ENCODE measurements at places on chromosomes 11 and 22.
A peak's percentile ranks its signal among the peaks of the same experiment; 100 is the strongest.

DNA sequence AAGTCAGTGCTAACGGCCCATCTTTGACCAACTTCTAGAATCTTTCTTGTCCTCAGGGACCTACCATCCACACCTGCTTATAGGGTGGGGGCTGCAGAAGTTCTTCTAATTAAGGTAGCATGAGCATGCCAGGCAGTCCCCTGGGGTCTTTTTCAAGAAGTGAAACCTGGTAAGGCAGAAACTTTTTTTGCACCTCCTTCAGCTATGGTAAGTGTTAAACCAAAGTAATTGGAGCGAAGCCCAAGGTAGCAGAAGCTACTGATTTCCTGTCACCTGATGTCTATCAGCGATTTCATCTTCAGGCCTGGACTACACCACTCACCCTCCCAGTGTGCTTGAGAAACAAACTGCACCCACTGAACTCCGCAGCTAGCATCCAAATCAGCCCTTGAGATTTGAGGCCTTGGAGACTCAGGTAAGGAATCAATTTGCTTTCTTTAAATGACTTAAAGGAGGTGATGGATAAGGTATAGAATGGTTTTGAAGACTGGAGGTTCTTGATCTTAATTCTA is at the start of gene MS4A1:
Gene MS4A1, plus strand, starts transcription at position 317 of the 512 bp plus-strand sequence. CDS start 6,528 bp downstream, outside the sequence.
- no peak for DNase-seq

- no peak for DNase-seq
Observed at GRCh38 chr11:130890039-130890745, 26.1 kb downstream of the SNX19 start.

DNA sequence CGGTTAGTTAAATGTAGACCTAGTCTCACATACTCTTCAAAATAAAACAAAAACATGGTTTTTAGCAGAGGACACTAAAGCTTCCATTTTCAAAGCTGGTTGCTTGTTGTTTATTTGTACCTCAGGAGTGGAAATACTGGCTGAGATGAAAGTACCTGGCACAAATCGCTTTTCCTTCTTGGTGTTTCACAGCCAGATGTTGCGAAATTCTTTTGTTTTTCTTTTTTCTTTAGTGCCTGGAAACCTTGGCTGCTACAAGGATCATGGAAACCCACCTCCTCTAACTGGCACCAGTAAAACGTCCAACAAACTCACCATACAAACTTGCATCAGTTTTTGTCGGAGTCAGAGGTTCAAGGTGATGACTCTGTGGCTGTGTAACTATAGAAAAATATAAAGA is 48.3 kb downstream of the KREMEN1 start:
- DNase-seq, result no peak

DNA sequence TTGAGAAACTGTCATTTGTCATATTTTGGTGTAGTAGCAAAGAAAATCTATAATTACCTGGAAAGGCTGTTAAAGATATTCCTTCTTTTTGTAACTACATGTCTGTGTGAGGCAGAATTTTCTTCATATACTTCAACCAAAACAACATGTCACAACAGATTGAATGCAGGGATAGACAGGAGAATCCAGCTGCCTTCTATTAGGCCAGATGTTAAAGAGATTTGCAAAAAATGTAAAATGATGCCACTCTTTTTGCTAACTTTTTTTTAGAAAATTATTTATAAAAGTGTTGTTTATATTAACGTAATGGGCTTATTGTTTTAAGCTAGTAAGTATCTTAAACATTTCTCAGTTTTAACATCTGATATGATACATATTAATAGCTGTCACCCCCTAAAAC is 12.7 kb downstream of the DGKZ start:
- DNase-seq, result no peak

GRCh38 chr11:19730373-19730772 is 17.7 kb downstream of the NAV2 start:
- no peak for DNase-seq

DNA sequence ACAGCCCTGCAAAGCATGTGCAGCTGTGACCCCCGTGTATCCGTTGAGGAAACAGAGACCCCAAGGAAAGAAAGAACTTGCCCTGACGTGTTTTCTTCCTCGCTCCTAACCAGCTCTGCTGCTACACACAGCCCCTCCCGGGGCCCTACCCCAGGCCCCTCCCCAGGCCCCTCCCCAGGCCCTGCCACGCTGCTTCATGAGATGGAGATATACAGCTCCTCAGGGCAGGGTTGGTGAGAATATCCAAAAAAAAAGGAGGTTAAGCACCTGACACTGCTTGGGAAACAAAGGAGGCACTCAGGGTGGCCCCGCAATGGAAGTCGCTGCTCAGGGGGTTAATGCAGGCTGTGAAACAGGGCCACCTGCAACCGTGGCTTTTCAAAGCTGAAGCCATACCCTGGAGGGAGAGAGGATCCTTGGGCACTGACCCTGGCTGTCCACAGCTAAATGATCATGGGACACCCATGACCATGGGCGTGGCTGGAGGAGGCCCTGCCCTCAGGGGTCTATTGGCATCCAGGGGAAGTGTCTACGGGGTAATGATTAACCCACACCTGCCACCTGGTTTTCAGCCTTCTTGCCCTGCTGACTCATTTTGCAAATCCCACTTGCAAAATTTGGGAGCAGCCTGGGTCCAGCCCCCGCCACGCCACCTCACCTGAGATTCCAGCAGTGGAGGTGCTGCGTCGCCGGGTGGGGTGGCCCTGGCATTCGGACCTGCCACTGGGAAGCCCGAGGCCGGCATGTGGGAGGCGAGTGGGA is 112.1 kb upstream of the ANO1 start:
- DNase-seq, result no peak

DNA sequence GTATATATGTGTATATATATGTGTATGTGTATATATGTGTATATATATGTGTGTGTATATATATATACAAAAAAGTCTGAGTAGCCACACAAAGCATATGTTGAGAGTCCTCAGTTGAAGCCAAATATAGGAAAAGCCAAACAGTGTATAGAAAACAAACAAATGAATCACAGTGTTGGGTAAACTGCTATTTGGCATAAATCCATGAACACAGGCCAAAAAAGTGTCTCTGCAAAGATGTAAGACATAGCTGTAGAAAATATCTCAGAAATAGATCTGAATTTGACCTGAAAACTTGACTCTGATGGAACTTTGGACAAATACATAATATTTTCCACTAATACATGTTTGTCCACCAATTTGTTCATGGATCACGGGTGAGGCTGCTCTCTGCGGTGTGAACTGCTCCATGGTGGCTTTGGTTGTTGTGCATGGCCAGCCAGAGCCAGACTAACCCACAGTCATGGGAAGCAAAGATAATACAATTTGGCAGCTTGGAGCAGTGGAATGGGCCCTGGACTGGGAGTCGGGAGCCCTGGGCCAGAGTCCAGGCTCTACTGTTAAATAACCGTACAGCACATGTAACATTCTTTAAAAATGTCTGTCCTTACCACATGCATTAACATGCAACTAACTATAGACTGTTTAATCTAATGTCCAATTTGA is 76.9 kb upstream of the EED start:
- peak; percentile 17 for DNase-seq

GRCh38 chr11:65378208-65378927 is 4.1 kb downstream of the SLC25A45 start:
- DNase-seq, result no peak

GRCh38 chr11:64893194-64894069 is 15.0 kb upstream of the EHD1 start:
- no peak for DNase-seq

DNA sequence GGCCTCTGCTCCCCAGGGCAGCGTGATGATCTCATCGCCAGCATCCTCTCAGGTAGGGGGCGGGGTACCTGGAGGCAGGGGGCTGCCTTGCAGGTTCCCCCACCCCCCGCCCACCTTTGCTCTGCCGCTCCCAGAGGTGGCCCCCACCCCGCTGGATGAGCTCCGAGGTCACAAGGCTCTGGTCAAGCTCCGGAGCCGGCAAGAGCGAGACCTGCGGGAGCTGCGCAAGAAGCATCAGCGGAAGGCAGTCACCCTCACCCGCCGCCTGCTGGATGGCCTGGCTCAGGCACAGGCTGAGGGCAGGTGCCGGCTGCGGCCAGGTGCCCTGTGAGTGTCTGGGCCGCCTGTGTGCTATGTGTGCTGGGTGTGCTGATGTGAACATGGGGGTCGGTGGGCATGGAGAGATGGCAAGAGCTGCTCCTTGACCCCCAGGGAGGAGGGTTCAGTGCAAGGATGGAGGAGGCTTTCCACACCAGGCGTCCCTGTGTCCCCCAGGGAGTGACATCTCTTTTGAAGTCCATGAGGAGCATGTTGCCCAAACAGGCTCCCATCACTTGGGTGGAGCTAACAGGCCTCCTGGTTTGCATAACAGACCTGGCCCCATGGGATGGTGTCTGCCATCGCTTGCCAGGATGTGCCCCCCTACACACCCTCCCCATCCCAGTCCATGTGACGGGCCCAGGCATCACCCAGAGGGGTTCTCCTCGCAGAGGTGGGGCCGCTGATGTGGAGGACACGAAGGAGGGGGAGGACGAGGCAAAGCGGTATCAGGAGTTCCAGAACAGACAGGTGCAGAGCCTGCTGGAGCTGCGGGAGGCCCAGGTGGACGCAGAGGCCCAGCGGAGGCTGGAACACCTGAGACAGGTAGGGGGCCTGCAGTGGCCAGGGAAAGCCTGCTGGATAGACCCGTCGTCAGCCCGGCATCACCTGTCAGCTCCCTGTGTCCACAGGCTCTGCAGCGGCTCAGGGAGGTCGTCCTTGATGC is 14.1 kb downstream of the PLCB3 start:
- no peak for DNase-seq

DNA sequence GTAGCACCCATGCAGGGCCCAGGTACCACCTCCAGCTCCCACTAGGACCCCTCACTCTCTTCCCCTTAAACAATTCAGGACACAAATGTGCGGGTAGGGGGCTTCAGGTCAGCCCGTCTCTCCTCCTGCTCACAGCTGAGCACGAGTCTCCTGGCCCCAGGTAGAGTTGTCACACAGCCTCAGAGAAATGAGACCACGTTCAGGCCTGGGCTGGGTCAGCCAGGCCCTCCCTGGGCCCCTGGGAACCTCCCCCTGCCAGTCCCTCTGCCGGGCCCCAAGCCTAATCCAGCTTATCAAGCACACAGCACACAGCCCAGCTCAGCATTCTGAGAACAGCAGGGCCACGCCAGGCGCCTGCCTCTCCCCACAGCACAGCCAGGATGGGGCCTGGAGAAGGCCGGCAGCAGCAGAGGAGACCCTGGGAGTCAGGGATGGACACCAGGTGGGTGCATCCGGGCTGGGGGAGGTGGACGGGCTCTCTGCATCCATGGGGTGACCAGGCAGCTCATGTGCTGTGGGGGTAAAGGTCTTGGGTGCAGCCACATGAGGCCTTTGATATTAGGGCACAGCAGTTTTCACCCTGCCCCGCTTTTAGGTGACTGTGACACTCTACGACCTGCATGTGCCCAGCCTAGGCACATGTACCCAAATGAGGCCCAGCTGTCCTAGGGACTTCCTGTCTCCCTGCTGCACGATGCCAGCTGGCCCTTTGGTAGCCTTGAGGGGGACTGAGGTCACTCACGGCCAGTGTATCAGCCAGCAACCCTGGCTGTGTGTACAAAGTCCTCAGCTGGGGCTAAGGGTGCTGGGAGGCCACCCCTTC is 87.0 kb downstream of the MORC2 start:
- DNase-seq, result no peak

GRCh38 chr11:117518455-117518854 is 190.8 kb downstream of the CEP164 start:
- no peak for DNase-seq

DNA sequence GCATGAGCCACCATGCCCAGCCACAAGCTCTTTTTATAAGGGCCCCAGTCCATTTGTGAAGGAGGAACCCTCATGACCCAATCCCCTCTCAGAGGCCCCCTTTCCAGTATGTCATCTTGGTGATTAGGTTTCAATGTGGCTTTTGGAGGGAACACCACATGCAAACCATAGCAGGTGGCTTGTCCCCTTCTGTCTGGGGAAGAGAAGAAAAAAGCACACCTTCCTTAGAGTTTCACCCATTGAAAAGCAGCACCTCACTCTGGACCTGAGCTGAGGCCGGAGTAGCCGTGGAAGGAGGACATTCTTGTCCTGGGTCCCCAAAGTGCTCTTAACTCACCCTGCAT is 25.4 kb downstream of the NEAT1 start:
- DNase-seq, result no peak

GRCh38 chr11:46475051-46475925 is 83.7 kb upstream of the CHRM4 start:
- DNase-seq, result no peak

GRCh38 chr11:71165771-71166170 is 86.6 kb downstream of the SHANK2 start:
- DNase-seq, result no peak

GRCh38 chr11:19953909-19954308 is 206.4 kb downstream of the DBX1 start:
- peak; percentile 21 for DNase-seq

DNA sequence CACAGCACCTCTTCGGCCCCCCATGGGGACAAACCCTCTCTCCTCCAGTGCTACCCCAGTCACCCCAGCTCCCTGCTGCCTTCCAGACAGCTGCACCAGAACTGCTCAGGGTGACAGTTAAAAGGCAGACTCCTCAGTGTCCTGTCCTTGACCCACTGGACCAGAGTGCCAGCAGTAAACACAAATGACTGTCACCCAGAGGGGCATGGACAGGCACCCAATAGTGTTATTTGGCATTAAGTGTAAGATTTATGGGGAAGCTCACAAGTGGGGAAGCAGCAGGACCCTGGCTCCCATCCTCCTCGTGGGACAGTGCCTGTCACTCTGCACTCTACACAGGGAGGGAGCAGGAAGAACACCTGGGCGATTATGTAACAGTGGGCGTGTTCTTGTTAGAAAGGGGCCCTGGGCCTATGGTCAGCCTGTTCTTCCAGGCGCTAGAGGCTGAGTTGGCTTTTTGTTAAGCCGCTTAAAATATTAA is 5.0 kb downstream of the RPS19BP1 start:
- DNase-seq, result no peak

- DNase-seq, result no peak
Observed at GRCh38 chr22:17994424-17995108, 29.8 kb downstream of the MICAL3 start.
